NCI-H1417 (cell line): ENCODE measurements at places on chromosomes 3 and 15.
A peak's percentile ranks its signal among the peaks of the same experiment; 100 is the strongest.

DNA sequence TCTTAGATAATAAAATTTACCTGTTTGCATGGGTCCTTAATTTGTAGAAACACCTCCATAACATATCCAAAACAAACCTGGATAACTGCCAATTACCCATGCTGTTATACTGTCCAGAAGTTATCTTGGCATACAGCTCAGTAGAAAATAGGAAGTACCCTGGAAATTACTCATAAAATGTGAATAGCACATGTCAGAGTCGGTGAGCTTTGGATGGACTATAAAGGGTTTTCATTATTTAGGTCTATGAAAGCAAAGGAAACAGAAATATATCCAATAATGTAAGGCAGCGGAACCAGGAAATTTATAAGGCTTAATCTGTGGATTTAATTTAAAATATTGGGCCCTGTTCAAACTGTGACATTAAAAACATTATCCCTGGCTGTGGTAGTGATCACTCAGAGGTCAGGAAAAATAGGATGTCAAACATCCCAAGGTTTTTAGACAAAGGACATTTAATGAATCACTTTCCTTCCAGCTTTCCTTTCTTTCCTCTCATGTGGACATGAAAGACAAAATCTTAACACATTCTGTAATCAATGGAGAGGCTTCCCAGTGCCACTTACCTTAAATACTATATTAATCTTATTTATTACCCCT is 459.0 kb upstream of the DPH6 start:
- peak; percentile 3 for DNase-seq

DNA sequence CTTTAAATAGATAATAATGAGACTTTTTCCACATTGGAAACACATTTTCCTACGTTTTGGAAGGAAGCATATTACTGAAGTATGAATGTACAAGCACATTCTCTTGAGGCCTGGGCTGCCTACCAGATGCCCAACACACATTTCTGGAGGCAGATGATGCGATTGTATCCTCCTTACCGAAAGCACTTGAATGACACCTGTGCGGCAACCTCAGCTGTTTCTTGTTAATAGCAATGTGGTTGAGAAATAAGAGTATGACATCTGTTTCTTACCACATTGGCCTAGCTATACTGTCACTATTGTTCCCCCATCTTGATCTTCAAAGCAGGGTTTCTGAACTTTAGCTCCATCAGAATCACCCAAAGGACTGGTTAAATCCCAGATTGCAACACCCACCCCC is 84.8 kb downstream of the ARPP21 start:
- no peak for DNase-seq

DNA sequence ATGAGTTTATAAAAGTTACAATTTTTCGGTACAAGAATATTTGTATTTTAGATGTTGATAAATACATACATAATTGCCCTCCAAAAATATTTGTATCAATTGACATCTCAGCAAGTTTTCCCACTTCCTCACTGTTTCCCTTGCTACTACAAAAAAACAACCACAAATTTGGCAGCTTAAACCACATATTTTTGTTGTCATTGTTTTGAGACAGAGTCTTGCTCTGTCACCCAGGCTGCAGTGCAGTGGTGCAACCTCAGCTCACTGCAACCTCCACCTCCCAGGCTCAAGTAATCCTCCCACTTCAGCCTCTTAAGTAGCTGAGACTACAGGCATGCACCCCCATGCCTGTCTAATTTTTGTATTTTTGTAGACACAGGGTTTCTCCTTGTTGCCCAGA is 162.8 kb upstream of the RARB start:
- DNase-seq: no peak

GRCh38 chr3:25040748-25041147 is 387.3 kb upstream of the RARB start:
- no peak for DNase-seq

- no peak for DNase-seq
These were observed 173.5 kb downstream of the TNIK start for GRCh38 chr3:171286580-171287249.

DNA sequence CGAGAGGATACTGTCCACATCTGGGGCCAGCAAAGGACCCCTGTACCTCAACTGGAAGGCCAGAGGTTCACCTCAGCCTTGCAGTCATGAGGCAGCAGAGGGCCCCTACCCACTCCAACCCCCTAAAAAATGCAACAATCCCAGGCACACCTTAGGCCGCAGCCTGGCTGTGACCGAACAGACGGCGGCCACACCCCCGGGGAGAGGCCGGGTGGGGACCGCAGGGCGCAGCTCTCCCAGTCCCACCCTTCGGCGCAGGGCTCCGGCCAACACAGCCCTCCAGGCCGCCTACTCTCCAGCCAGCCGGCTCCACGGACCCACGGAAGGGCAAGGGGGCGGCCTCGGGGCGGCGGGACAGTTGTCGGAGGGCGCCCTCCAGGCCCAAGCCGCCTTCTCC is 457 bp upstream of the DNAJA4 start:
- DNase-seq: no peak

GRCh38 chr3:52233108-52233591 is 5.8 kb downstream of the TWF2 start:
- DNase-seq: no peak

GRCh38 chr15:48471073-48471472 is 139.8 kb downstream of the DUT start:
- DNase-seq: no peak

GRCh38 chr15:101111570-101112262 is 140.1 kb downstream of the CHSY1 start:
- no peak for DNase-seq

GRCh38 chr15:28107111-28107903 is 8.2 kb upstream of the OCA2 start:
- no peak for DNase-seq

GRCh38 chr3:146975476-146975875 is 370.3 kb upstream of the PLSCR5 start:
- DNase-seq: no peak

GRCh38 chr3:66483006-66483405 is 17.8 kb downstream of the LRIG1 start:
- DNase-seq: peak; percentile 3

- DNase-seq: no peak
These were observed 112.3 kb downstream of the CDIN1 start for GRCh38 chr15:36691579-36692357.

DNA sequence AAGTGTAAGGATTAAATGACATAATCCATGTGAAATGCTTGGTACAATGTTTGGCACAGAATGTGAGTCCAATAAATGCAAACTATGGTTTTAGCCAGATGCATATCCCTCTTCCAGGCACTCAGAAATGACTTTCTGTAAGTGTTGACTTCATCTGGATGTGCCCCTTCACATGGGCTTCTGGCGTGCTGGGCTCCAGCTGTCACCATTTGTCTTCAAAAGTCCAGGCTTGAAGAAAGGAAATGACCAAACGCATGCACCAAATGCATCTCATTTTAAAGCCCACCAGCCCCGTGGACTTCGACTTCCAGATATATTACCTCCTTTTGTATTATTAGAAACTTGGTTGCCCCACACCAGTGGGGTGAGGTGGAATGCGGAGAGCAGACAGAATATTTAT is 23.7 kb downstream of the CRYGS start:
- no peak for DNase-seq

- DNase-seq: no peak
These were observed 36.2 kb downstream of the GLB1 start for GRCh38 chr3:33060609-33061337.

- DNase-seq: no peak
These were observed 48.3 kb downstream of the MAP6D1 start for GRCh38 chr3:183777016-183777618.

- no peak for DNase-seq
These were observed 136.5 kb downstream of the XXYLT1 start for GRCh38 chr3:195134431-195134830.

DNA sequence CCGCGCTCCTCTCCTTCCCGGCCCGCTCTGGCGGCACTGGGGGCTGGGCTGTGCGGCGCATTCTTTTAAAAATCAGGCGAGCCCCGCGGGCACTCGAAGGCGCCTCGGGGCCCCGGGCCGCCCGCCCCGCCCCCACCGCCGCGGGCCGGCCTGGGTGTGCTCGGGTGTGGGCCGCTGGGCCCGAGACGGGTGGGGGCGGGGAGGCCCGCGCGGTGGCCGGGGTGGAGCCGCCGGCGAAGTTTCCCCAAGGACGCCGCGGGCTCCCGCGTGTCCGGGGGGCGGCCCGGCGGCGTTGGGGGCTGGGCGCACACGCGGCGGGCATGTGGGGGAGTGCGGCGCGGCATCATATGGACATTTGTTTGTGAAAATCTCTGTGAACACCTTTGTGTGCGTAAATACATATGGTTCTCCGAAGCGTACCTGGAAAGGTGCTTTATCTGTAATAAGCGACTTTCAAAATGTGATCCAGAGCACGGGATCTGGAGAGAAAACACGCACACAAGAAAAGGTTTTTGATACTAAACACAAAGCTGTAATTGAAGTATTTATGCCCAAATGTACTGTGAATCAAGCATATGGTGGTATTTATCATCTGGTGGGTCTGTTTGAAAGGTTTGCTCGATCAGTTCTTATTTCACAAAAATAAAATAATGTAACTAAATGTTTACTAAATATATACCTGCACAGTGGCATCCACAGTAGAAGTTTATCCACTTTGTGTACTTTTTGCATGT is 612 bp upstream of the TBL1XR1 start:
- DNase-seq: peak; percentile 97

DNA sequence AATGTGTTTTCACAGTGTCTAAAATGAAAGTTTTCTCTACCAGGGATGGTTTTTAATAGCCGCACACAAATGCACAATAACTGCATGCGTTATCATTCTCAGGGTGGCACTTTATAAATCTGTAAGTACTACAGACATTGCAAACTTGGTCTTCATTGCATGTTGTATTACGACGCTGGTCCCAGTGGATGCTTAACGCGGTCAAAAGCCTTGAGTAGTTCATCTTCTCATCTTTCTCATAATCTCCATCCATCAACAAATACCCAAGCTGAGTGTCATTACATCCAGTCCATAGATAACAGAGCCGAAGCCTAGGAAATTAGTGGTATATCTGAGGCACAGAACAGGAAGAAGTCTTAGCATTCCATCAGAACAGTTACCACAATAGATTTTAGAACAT is 72.6 kb downstream of the USF3 start:
- DNase-seq: no peak

DNA sequence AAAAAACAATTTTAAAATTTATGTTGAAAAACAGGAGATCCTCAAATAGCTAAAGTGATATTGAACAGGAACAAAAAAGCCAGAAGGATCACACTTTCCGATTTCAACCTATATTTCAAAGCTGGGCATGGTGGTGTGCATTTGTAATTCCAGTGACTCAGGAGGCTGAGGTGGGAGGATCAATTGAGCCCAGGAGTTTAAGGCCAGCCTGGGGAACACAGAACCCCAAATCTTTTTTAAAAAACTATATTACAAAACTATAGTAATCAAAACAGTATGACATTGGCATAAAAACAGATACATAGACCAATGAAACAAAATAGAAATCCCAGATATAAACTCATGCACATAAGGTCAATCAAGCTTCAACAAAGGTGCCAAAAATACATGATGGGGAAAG is 68.4 kb downstream of the MEX3B start:
- no peak for DNase-seq

DNA sequence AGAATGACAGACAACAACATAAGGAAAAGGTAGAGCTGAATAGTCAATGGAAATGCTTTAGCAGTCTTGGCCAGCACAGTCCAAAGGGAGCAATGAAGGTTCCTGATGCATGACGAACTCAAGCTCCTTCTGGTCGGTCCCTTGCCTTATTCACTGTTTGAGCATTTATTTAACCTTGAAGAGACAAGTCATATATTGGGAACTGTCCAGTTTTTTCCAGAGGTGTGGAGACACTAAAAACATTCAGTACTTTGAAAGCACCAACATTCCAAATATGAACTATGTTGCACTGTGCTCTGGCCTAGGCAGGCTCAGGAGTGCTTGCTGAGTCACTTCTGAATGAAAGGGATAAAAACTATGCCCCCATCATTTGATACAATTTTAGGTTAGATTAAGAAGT is 384.8 kb downstream of the MECOM start:
- no peak for DNase-seq

GRCh38 chr3:49805367-49805782 is 2.3 kb downstream of the INKA1 start:
- DNase-seq: no peak

DNA sequence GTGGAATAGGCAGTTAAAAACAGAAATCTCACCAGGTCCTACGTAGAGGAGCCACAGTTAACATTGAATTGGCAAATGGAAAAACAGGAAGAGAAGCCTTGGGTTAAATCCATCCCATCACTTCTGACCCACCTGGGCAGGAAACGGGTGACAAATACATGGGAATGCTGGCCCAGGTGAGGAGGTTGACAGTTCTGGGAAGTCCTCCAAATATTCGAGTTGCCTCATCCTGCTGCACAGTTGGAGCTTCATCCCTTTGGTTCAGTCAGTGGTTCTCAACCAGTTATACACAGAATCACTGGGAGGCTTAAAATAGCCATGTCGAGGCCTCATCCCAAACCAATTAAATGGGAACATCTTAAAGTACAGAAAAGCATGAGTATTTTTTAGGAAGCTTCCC is 5.3 kb downstream of the MYZAP start:
- DNase-seq: no peak

DNA sequence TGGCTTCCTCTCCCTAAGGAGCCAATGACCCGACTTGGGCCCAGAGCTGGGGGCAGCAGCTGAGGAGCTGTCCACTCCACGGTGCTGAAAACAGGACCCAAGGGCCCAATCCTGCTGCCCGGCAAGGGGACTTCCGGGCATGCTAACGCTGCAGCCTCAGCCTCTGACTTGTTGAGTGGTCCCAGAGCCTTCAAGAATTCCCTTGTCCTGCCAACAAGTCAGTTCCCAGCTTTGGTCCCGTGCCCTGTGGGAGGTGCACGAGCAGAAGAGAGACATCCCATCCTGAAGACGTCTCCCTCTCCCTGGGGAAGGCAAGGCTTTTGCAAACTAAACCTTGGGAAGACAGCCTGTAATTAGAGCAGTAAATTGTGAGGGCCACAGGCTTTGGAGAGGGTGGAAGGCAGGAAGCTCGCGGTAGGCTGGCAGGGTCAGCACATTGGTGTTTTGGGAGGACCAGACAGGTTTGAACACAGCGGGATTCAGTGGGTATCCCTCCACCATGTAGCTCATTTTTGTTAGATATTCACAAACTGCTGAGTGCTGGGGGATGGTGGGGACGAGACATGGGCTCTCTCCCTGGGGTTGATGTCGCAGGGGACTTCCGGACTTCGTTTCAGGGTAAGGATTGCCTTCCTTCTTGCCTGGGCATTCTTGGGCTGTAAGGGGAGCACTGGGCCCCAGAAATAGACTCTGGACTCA is 29.8 kb upstream of the PRR23E start:
- DNase-seq: peak; percentile 35
